Left renal cortex interstitium (tissue), 4 donors: ENCODE measurements at places on chromosomes 4 and X. TPM values are rescaled to one million over a fixed set of nuclear protein-coding genes. Genes with fewer than 3 reads are reported as not detected.

DNA sequence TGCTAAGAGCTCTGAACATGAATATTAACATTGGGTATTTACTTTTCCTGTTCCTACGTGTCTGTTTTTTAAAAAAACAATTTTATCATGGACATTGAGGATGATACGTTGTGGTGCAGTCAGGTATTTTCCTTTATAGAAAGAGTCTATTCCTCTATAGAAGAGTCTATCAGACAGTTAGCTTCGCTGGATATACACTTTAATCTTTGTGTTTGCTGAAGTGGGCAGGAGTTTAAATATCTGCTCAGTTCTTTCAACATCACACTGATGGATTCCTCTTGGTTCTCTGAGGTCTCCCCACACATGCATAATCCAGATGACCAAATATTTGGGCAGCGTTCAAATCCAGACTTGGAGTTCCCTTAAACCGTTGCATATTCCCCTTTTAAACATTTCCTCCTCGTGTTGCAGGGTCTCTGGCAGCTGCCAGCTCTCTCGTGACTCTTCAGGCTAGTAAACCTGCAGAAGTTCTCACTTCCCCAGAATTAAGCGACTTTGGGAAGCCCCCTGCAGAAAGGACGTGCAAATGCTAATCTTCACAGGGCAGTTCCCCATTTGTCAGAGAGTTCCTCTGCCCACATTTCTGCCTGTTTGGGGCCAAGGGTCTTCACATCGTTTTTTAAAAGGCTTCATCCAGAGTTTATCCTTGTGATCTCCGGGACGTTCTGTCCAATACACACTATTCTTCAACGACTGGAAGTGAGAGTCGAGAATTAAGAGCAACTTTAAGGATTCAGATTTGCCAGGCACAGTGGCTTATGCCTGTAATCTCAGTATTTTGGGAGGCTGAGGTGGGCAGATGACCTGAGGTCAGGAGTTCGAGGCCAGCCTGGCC lies 20.5 kb upstream of the DHRSX start:
- no peak for DNase-seq

DNA sequence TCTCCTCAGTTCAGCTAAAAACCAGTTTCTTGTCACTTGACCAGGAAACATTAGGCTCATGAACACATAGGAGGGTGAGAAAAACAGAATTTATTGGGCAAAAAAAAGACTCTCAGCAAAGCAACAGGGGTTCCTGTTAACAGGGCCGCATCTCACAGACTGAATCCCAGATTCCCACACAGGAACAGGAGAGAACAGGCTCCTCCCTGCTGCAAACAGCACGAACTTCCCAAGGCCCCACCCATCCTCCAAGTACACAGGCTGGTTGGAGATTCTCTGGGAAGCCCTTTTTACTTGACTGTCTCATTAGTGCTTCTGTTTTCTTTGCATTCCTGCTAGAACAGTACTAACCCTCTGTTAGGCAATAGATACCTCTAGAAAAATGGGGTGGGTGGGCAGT lies 52.4 kb upstream of the IL21 start:
- no peak for DNase-seq

DNA sequence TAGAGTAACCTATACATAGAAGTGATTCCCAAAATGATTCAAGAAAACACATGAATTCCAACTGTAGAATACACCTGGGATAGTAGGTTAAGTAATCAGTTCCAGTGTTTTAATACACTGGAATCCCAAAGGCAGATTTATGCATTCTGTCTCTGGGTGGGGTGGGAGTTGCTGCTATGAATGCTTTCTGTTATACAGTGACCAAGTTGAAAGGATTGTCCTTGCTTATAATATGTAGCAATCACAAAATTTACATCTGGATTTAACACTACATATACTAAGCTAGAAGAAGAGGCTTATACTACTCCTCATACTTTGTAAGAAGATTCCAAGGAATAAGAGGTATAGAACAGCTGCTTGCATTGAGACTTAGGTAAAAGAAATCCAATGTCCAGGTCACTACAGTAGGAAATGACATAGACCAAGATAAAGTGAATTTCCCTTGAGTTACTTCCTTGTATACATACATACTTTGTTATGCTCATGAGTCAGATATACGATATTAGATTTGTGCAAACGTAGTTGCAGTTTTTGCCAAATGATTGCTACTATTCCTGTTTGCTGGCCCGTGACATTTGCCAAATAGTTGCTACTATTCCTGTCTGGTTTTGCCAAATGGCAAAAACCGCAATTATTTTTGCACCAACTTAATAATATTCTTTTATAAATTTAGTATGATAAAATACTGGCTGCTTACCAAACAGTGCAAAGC lies 210.5 kb upstream of the DIAPH2 start:
- DNase-seq, result no peak

GRCh38 chr4:26020881-26021280 lies 106.9 kb downstream of the SMIM20 start:
- no peak for DNase-seq

DNA sequence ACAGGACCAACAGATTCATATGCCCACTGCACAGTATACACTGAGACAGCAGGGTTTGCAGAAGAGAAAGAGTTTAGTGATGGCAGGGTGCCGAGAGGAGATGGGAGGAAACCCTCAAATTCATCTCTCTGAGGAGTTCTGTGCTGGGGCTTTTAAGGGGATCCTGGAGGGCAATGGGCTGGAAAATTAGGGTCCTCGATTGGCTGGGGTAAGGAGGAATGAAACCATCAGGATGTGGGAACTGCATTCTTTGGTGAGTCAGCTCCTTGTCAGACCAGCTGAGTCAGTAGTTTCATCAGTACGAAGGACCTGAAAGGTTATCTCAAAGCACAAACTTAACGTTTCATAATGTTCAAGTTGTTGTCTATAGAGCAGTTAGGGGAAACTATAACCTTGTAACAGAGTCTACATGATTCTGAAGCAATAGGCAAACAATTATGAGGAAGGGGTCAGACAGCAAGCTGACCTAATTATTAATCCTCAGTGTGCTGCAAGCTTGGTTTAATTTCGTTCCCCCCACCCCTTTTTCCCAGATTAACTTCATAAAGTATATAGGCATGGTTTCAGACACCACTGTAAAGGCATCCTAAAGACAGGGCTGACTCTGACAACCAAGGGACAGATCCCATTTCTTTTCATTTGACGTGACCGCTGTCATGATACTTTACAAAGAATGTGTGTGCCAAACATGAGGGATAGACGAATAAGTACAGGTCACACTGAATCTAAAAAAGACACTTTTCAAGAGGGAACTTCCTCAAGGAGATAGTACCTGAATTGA lies 1.5 kb upstream of the MSMO1 start:
- DNase-seq, result no peak

- DNase-seq, result no peak
Measured at GRCh38 chr4:113707048-113707447, 54.5 kb downstream of the CAMK2D start.

- peak; percentile 80 for DNase-seq
Measured at GRCh38 chr4:173334891-173335752, 964 bp upstream of the HMGB2 start.

GRCh38 chr4:153764601-153765368 lies 5.0 kb upstream of the RNF175 start:
- no peak for DNase-seq

DNA sequence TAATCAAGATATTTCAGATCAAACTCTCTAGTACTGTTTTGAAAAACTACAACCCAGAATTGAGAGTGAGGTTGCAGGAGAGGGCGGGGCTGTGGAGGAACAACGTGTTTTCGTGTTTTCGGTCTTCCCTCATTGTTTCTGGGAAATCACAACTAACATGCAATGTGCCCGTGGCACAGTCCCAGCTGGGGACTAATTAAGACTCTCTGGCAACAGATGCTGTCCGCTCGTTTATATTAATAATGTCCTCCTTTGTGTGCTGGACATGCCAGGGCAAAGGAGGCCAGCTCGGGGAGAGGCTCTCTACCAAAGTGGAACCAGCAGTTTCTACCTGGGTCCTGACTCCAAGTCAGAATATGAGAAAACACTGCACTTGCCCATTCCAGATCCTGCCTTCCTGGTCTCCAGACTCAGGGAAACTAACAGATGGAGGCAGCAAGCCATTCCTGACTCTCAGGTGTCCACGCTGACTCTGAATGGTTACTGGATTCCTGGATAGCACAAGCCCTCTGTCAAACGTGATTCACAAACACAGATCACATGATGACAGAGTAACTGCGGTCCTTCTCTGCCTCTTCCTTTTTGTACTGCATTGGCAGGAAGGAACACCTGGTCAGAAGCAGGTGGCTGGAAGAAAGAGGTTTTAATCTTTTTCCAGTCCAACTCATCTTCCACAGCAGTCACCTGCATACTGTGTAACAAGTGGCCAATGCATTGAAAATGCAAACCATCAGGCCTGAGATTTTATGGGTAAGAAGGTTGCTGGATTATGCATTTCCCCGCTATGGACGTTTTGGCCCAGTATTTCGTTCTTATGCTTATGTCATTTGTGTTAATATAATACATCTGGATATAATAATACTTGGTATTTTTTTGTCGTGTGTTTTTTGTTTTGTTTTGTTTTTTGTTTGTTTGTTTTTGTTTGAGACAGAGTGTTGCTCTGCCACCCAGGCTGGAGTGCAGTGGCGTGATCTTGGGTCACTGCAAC lies 65.0 kb downstream of the COQ2 start:
- no peak for DNase-seq

DNA sequence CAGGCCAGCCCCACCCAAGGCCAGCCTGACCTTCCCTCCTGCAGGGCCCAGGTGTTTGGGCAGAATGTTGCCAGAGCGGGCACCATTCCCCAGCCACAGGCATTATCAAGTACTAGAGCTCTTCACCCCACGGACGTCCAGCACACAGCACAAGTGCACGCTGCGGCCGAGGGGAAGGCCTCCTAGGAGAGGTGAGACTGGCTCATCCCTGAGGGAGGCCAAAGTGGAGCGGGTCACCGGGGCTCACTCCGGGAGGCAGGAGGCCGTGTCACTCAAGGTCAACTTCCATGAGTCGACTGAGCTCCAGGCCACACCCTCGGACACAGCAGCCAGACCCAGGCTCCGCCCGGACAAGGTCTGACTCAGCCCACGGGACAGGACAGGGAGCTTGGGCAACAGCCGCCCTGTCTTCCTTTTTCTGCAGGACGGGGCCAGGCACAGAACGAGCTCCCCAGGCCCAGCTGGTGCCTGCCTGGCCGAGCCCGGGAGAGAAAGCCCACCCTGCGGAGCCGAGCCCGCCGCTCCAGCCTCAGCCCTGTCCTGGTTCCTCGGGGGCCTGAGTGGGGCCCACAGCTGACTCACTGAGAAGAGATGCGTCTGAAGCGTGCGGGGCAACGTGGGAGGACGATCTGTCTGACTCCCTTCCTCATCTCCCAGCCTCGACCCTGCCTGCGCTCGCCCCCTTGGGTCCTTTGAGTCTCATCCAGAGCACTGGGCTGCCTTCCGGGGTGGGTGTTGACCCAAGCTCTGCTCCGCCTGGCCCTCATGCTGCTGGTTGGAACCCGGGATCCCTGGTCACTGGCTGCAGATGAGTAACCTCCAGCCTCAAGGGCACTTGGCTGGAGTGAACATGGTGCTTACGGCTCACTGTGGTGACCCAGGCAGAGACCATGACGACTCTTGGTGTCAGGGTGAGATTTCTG lies 1.6 kb downstream of the SLC49A3 start:
- DNase-seq, result no peak

GRCh38 chr4:10417740-10418139 lies 39.5 kb downstream of the ZNF518B start:
- no peak for DNase-seq

GRCh38 chr4:119300101-119300978 lies 21.6 kb downstream of the FABP2 start:
- DNase-seq, result peak; percentile 86

Gene MTMR8
- 1.8 TPM for polyA plus RNA-seq

Gene VEGFD
- polyA plus RNA-seq, result 0.64 TPM

Gene SERPINA7
- 1.4 TPM for polyA plus RNA-seq
